ENCODE measurements at places on chromosomes 16 and 17.

GRCh38 chr17:80899402-80900268 lies 92.0 kb upstream of the CHMP6 start:
- DNase-seq: no peak

GRCh38 chr17:77594416-77595209 lies 363.9 kb upstream of the TNRC6C start:
- DNase-seq: no peak

DNA sequence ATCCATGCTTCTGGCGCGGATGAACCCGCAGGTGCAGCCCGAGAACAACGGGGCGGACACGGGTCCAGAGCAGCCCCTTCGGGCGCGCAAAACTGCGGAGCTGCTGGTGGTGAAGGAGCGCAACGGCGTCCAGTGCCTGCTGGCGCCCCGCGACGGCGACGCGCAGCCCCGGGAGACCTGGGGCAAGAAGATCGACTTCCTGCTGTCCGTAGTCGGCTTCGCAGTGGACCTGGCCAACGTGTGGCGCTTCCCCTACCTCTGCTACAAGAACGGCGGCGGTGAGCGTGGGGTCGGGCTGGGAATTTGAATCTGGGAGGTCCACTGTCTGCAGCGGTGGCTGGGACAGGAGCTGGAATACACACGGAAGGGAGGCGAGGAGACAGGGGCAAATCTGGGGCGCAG lies 904 bp downstream of the SLC6A2 start:
- DNase-seq: no peak

DNA sequence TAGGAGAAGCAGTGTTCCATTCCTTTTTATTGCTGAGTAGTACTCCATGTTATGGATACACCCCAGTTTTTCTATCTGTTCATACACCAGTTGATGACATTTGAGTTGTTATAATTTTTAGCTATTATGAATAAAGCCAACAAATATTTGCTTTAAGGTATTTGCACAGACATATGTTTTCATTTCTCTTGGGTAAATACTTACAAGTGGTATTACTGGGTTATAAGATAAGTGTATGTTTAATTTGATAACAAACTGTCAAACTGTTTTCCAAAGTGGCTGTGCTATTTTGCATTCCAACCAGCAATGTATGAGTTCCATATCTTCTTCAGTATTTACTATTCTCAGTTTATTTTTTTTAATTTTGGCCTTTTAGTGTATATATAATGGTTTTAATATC lies 27.7 kb upstream of the GFOD2 start:
- no peak for DNase-seq

GRCh38 chr17:2218426-2218825 lies 85.2 kb downstream of the SMG6 start:
- no peak for DNase-seq

DNA sequence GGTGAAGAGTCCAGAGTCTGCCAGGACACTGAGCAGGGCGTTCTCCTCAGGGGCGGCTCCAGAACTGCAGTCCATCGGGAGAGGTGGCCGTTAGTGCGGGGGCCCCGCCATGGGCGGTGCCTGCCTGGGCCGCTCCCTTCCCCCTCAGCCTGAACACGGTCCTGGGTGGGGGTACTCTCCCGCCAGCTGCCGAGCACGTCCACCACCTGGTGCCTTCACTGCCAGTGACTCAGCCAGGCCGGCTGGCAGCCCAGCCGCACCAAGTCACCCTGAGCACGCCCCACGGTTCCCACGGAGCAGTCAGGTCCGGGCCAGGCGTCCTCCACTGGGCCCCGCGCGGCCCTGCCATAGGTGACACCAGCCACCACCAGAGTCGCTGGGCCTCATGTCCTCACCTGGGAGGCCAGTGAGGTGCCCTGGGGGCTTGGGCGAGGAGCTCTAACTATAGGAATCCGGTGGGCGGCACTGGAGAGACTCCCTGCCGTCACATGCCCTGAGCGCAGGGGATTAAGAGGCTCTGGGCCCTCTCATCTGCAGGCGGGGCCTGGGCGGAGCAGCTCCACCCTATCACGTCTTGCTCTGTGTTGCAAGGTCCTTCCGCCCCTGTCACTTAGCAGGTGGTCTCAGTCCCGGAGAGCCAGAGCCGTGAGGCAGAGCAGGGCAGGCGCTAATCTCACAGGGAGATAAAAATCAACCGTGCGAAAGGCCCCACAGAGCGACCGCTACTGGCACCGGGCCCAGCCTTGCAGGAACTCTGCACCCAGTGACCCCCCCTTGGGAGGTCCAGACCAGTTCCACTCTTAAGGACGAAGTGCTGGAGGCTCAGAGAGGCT lies 14.3 kb downstream of the PIEZO1 start:
- DNase-seq: peak; percentile 99

DNA sequence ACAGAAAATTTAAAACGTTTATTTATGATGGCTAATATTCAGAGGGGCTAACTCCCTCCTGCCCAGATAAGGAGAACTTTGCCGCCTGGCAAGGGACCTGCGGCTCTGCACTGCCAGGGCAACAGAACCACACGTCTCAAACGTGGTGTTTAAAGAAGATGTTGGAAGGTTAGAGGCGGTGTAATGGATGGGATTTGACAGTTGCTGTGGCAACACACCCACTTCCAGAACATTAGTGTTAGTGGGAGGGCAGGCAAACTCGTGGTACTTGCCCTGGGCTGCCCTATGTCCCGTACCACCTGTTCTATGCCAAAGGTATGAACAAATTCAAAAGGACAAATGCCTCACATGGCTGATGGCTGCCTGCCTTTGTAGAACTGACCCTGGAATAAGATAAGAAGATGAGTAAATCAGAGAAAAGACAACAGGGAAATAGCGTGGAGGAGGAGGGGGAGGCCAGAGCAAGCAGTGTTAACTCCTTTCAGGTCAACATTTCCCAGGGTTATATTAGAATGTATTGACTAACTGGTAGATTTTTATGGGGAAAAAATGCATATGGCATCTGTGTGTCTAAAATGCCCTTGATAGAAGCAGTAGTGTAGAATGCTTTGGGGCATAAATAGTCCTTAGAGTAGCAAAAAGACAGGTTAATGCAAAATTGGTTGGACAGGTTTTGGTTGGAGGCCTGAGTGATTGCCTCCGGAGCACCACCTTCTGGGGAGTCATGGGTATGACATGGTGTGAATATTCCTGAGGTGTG lies 30.8 kb downstream of the HLF start:
- DNase-seq: peak; percentile 53

GRCh38 chr16:87123356-87124001 lies 193.7 kb downstream of the C16orf95 start:
- DNase-seq: peak; percentile 63

- no peak for DNase-seq
Measured at GRCh38 chr17:52546990-52547389, 388.5 kb upstream of the CA10 start.

- no peak for DNase-seq
Measured at GRCh38 chr17:45782889-45783592, 1.1 kb upstream of the CRHR1 start.

GRCh38 chr17:40550608-40551007 lies 14.7 kb downstream of the CCR7 start:
- peak; percentile 47 for DNase-seq

DNA sequence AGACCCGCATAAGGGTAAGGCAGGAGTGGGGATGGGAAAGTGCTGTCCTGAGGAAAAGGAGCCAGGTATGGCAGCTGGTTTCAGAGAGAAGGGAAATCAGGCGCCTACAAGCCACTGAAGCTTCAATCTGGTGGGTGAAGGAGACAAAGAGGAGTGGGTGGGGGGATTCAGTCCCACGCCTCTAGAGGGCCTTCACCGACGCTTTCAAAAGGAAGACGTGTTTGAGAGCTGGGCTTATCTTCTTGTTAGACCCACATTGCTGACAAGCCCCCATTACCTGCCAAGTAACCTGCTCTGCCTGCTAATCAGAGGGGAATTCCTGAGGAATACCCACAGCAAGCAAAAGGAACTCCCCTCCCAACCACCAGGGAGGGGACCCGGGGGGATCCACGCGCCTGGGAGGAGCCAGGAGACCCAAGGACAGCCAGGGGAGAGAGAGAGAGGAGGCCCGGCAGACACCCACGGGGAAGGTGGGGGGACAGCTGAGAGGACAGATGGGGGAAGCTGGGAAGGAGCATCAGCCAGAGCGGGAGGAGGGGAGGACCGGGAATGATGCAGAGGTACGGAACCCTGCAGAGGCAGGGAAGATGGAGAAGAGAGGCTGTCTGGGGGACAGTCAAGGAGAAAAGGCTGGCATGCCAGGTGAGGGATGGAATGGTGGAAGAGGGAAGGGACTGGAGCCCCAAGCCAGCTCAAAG lies 1.0 kb downstream of the MTMR4 start:
- no peak for DNase-seq

GRCh38 chr16:62036101-62036801 lies at the start of gene CDH8:
Gene CDH8 (minus strand): TSS chr16:62036438. CDS start chr16:62021403, 15,035 bp downstream.
- DNase-seq: no peak

GRCh38 chr17:915538-916201 lies 63.9 kb downstream of the NXN start:
- peak; percentile 79 for DNase-seq

DNA sequence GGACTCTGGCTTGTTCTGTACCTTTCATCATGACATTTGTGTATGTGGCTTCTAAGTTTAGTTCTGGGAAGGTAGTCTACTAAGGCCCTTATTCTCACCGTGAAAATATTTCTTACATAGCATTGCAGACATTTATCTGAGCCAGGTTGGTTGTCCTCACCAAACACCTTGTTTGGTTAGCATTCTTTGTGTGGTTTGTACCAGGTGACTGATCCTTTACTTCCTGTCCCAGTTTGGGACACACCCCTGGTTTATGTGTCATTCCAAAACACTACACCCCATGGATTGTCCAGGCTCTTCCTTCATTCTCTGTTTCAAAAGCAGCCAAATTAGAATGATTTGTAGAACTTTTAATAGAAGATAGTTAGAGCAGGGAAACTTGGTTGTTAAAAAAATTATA lies 23.2 kb upstream of the DUSP14 start:
- DNase-seq: no peak

GRCh38 chr16:75073545-75074303 lies 42.9 kb downstream of the LDHD start:
- DNase-seq: no peak

DNA sequence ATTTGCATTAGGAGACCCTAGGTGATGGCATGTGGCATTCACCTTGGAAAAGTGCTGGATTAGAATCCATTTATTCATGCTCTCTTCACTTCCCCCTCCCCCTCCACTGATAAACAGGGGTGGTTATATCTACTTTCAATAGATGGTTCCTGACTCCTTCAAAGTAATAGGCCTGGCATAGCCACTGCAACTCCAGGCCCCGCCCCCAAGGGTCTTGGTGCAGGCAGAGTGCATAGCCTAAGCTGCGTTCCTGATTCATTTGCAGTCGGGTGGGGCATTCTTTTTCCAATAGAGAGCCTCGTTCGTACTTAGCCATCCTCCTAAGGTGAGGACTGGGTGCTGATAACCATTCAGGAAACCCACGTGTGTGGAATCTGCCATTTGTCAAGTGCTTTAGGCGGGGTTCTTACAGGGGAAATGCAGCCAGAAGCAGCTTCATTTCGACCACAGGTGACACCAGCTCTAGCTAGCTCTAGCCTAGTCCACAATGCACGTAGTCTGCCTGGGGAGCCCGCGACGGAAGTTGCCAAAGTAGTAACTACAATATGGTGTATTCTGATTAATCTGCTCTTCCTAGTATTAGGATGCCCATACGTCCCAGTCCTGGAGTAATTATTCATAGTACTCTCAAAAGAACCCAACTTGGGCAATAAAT lies 11.1 kb downstream of the UBE2O start:
- no peak for DNase-seq

- no peak for DNase-seq
Measured at GRCh38 chr17:70780031-70780430, 610.7 kb downstream of the KCNJ2 start.

DNA sequence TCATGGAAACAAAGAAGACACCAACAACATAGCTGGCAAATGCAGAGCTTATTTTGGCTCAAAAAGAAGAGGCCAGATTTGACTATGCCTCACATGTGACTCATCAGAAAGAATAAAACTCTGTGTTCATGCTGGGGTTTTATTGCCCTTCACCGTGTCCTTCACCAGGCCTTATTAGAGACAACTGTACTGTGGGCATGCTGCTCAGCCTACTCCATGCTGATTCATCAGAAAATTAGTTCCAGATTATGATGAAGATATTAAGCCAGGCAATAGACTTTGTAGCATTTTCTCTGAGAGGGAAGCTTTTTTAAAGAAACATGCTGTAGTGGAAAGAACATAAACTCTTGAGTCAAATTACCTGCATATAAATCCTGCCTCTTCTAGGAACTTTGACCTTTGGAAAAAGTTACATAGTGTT lies 89.8 kb downstream of the CYB561 start:
- DNase-seq: peak; percentile 62

- no peak for DNase-seq
Measured at GRCh38 chr17:57453841-57454425, 197.6 kb downstream of the MSI2 start.

GRCh38 chr16:85984947-85985451 lies 86.0 kb downstream of the IRF8 start:
- no peak for DNase-seq

GRCh38 chr16:58276346-58276951 lies 18.4 kb downstream of the PRSS54 start:
- DNase-seq: no peak

DNA sequence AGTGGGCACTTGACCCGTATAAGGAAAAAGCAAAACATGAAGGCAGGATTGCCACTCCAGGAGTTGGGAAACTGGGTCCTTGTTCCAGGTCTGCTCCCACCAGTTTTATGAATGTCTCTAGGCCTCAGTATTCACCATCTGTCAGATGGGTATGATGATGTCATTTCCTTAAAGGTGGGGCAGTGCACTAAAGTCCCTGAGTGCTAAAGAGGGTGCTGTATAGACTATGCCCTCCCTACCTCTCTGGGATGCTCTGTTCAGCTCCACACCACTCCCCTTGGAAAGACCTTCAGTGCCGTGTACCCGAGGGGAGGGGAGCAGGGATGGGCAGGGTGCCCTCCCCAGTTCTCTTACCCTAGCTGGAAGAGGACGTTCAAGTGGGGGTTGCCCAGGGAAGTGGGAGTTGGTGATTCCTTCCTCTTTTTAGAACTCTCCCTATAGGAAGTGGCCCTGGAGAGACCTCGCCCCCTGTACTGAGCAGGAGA lies 2.2 kb downstream of the LASP1 start:
- DNase-seq: no peak

DNA sequence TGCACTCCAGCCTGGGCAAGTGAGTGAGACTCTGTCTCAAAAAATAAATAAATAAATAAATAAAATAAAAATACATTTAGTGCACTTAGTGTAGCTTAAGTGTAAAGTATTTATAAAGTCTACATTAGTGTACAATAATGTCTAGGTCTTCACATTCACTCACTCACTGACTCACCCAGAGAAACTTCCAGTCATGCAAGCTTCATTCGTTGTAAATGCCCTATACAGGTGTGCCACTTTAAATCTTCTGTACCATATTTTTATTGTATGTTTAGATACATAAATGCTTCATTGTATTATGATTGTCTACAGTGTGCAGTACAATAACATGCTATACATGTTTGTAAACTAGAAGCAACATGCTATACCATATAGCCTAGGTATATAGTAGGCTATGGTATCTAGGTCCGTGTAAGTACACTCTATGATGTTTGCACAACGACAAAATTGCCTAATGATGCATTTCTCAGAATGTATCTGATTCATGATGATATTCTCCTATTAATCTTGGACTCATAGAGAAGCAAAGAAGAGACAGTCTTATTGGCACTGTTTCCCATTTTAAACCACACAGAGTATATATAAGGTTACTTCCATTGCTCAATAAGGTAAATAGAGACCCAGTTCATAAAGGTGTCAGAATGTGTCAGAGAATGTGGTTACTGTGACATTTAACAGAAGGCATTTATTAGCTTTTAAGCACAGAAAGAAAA lies 1314.9 kb downstream of the CDH11 start:
- DNase-seq: no peak

All from SJSA1 (cell line).